ENCODE measurements at places on chromosomes 1 and 21.

DNA sequence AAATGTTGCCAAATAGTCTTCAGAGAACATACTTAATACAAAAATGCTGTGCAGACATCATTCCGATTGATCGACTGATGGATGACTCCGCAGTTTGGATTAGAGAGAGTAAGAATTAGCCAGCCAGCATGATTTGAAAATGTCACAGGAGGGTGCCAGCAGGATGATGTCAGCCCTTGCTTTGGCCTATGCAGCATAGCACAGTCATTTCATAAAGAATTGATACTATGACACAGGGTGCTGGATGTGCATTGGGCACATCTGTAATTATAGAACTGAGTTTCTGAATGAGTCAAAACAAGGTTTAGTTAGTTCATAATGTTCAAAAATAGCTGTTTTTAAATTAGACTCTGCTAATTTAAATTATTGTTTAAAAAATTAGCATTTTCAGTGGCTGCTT lies 21.6 kb upstream of the TRAF5 start:
- no peak overlapping the region for H3K4me3 ChIP-seq
- no peak overlapping the region for H3K27ac ChIP-seq
- H3K27me3 ChIP-seq: no peaks in the 10 kb centered on the region
- H3K4me1 ChIP-seq: no peaks in the 10 kb centered on the region
- peaks cover 2% of the 10 kb centered on the region for H3K36me3 ChIP-seq
- DNase-seq: no peak

DNA sequence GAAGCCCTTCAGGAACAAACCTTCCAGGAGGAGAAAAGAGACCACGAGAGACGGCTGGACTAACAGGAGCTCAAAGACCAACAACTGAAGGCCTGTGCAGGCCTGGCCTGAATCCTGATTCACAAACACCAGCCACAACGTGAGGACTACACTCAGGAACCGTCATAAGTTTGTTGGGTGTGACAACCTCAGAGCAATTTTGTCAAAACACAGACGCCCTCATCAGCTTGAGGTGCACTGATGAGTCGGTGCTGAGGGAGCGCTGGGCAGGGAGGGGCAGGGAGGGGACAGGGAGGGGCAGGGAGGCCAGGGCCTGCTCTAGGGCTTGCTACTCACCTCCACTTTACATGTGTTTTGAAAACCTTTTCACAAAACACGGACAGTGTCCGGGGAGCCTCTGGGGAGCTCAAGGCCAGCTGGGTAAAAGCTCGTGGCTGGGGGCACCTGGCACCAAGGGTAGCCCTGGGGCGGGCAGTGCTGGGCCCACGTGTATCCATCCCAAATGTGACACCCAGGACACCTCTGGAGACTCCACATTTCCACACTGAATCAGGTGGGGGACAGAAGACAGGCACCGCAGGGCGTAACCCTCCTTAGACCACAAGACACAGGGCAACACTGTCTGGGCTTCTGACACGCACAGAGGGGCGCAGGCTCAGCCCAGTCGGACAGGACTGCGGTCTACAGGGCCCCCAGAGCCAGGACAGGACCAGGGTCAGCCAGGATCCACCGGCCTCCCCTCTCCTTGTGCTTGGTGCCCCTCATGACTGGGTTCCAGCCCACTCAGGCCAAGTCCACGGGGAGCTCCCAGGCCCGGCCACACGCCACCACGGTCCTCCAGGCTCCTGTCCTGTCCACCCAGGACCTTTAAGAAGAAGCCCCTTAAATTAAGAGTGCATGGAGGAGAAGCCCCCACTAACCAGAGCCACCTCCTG lies 16.5 kb downstream of the LSS start:
- DNase-seq: no peak
- H3K4me3 ChIP-seq: no peak overlapping the region
- no peak overlapping the region for H3K27ac ChIP-seq

DNA sequence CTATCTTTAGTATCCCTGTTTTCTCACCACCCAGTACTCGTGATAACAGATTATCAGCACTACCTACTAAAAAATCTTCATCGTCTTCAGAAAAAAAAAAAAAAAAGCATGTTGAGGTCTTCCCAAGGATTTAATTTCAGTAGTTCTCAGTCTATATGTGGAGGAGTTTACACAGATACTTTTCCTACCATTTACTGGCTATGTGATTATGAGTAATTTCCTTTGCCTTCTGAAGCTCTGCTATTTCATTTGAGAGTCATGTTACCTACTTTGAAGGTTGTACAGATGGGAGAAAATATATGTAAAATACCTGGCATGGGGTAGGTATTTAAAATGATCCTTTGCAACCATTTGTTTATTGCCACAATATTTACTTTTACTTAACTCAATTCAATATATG lies 399.7 kb downstream of the NEGR1 start:
- H3K27me3 ChIP-seq: no peaks in the 10 kb centered on the region
- H3K4me1 ChIP-seq: no peaks in the 10 kb centered on the region
- DNase-seq: no peak
- H3K36me3 ChIP-seq: no peaks in the 10 kb centered on the region
- H3K27ac ChIP-seq: no peak overlapping the region

- no peaks in the 10 kb centered on the region for H3K27me3 ChIP-seq
- peaks cover 2% of the 10 kb centered on the region for H3K4me1 ChIP-seq
- no peak for DNase-seq
- no peaks in the 10 kb centered on the region for H3K36me3 ChIP-seq
These were observed 7.7 kb downstream of the YBX1 start for GRCh38 chr1:42689912-42690311.

GRCh38 chr1:206930210-206930798 lies 8.6 kb upstream of the FCMR start:
- no peaks in the 10 kb centered on the region for H3K36me3 ChIP-seq
- DNase-seq: peak; percentile 72
- no peak overlapping the region for H3K4me3 ChIP-seq
- H3K4me1 ChIP-seq: no peaks in the 10 kb centered on the region

DNA sequence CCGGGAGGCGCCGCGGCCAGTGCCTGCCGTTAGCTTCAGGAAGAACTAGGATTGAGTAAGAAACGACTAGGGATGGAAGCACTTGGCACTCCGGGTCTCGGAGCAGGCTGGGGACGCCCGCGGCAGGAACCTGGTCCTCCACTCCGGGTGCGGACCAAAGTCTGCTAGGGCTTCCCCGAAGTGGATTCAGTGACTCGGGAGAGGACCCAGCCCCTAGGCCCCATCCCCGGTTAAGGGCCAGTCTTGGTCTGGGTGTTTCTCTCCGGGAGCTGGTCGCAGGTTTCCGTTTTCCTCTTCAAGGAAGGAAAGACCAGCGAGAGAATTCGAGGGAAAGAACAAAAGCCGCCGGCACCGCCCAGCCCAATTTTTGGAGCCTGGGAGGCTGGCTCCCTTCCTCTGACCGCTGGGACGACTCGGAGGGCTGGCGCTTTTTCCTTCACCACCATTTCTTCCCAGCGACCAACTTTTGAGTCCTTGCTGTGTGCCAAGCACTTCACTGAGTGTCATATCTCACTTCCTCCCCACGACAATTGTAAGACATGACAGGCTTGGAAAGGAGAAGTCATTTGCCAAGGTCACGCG lies 16.8 kb upstream of the STMN1 start:
- H3K4me1 ChIP-seq: no peaks in the 10 kb centered on the region
- peak overlapping the region; percentile 29 for H3K4me3 ChIP-seq
- no peaks in the 10 kb centered on the region for H3K36me3 ChIP-seq
- peak; percentile 84 for DNase-seq
- no peaks in the 10 kb centered on the region for H3K27me3 ChIP-seq

- no peak for DNase-seq
- no peak overlapping the region for H3K4me3 ChIP-seq
- no peaks in the 10 kb centered on the region for H3K27me3 ChIP-seq
These were observed 10.1 kb upstream of the LRRC38 start for GRCh38 chr1:13523780-13524477.

DNA sequence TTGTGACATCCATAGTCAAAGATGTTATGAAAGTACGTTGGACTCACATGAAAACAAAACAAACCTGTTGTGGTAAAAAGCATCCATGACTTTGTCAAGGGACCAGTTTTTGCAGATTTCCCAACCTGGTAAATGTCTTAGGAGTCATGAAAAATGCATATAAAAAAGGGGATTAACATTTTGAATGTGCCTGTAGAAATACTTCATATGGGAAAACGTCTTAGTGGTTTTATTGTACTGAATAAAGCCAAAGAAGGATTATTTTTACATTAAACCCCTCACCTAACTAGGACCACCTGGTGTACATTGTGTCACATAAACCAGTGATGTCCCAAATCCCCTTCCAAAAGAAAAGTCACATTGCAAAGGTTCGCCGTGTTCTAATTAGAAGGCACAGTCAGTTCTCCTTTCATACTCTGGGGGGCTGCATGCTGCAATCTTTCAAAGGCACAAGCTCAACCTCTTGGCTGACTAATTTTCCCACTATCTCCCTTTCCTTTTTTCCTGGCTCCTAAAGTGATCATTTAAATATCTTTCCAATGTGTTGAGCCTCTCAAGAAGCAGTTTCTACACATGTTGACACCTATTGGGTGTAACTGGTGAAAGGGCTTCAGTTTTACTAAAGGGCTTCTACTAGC lies 119.8 kb upstream of the SPAG17 start:
- no peak overlapping the region for H3K27ac ChIP-seq
- no peak for DNase-seq
- H3K4me1 ChIP-seq: no peaks in the 10 kb centered on the region

DNA sequence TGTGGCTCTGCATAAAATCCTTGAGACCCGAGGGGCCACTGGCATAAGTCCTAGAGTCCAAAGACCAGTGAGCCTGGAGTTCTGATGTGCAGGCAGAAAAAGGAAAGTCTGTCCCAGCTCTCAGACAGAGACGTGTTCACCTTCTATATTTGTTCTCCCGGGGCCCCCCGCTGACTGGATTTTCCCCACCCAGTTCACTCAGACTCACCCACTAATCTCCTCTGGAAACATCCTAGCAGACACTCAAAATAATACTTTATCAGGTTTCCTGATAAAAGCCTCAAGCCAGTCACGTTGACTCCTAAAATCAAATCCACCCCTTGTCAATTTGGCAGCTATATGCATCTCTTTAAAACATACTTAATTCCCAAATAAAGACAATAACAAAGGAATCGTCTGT lies 1084.2 kb upstream of the NCAM2 start:
- H3K4me3 ChIP-seq: no peak overlapping the region
- H3K27me3 ChIP-seq: no peaks in the 10 kb centered on the region
- no peaks in the 10 kb centered on the region for H3K36me3 ChIP-seq
- no peak for DNase-seq

DNA sequence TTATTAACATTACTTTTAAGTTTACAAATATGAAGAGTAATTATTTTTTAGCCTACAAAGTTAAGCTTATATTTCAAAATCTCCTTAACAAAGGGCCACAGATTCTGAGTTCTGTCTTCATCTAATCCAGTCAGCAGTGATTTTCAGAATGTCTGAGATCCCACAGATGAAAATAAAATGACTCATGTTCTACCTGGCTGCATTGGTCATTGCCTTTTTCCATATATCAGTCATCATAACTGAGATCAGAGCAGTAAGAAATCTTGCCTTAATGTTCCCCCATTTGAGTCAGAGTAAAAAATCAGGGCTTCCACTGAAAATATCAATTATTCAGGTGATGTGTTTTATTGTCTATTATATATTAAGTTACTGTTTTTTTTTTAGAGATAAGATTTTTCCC lies 416.1 kb downstream of the MRPL39 start:
- no peak overlapping the region for H3K27ac ChIP-seq
- no peaks in the 10 kb centered on the region for H3K36me3 ChIP-seq
- H3K27me3 ChIP-seq: no peaks in the 10 kb centered on the region

GRCh38 chr1:247829656-247830055 lies 5.7 kb upstream of the OR14A16 start:
- no peak for DNase-seq
- H3K27ac ChIP-seq: no peak overlapping the region
- H3K4me3 ChIP-seq: no peak overlapping the region
- H3K4me1 ChIP-seq: no peaks in the 10 kb centered on the region
- no peaks in the 10 kb centered on the region for H3K36me3 ChIP-seq
- no peaks in the 10 kb centered on the region for H3K27me3 ChIP-seq

GRCh38 chr1:228226956-228227791 lies 19.3 kb downstream of the OBSCN start:
- no peaks in the 10 kb centered on the region for H3K4me1 ChIP-seq
- no peaks in the 10 kb centered on the region for H3K36me3 ChIP-seq
- no peaks in the 10 kb centered on the region for H3K27me3 ChIP-seq
- no peak overlapping the region for H3K27ac ChIP-seq

- no peaks in the 10 kb centered on the region for H3K36me3 ChIP-seq
- H3K27ac ChIP-seq: no peak overlapping the region
- DNase-seq: no peak
- H3K27me3 ChIP-seq: no peaks in the 10 kb centered on the region
These were observed 5.8 kb downstream of the RNU5D-1 start for GRCh38 chr1:44724955-44725698.

- H3K27me3 ChIP-seq: no peaks in the 10 kb centered on the region
- no peak overlapping the region for H3K27ac ChIP-seq
- no peak for DNase-seq
These were observed 30.3 kb upstream of the TMEM51 start for GRCh38 chr1:15123270-15123669.

- H3K36me3 ChIP-seq: no peaks in the 10 kb centered on the region
- DNase-seq: peak; percentile 52
- H3K4me3 ChIP-seq: peak overlapping the region; percentile 16
- H3K27ac ChIP-seq: no peak overlapping the region
- no peaks in the 10 kb centered on the region for H3K4me1 ChIP-seq
These were observed 17.2 kb upstream of the ZBTB8B start for GRCh38 chr1:32447469-32448185.

DNA sequence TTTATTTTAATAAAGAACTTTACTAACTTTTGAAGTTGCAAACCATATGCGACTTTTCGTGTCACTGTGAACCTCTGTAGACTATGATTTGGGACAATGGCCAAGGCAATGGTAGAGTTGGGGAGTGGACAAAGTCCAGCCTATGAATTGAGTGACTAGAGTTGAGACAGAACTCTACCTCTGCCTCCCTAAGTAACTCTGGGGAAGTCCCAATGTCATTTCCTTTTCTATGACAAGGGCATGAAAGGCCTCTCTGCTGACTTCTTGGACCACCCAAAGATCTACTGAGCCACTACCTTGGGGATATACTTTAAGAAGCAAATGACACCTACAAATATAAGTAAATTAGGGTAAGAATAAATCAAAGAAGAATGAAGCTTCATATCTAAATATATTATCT lies 19.3 kb downstream of the BEND5 start:
- no peak overlapping the region for H3K4me3 ChIP-seq
- no peaks in the 10 kb centered on the region for H3K4me1 ChIP-seq
- H3K27me3 ChIP-seq: no peaks in the 10 kb centered on the region
- peaks cover 7% of the 10 kb centered on the region for H3K36me3 ChIP-seq
- no peak overlapping the region for H3K27ac ChIP-seq
- DNase-seq: no peak

- H3K4me1 ChIP-seq: no peaks in the 10 kb centered on the region
- no peak overlapping the region for H3K4me3 ChIP-seq
- H3K27ac ChIP-seq: no peak overlapping the region
- no peaks in the 10 kb centered on the region for H3K27me3 ChIP-seq
These were observed 52.3 kb downstream of the PAPPA2 start for GRCh38 chr1:176515310-176515709.
